ENCODE measurements at places on chromosomes 7 and 10.
A peak's percentile ranks its signal among the peaks of the same experiment; 100 is the strongest.

DNA sequence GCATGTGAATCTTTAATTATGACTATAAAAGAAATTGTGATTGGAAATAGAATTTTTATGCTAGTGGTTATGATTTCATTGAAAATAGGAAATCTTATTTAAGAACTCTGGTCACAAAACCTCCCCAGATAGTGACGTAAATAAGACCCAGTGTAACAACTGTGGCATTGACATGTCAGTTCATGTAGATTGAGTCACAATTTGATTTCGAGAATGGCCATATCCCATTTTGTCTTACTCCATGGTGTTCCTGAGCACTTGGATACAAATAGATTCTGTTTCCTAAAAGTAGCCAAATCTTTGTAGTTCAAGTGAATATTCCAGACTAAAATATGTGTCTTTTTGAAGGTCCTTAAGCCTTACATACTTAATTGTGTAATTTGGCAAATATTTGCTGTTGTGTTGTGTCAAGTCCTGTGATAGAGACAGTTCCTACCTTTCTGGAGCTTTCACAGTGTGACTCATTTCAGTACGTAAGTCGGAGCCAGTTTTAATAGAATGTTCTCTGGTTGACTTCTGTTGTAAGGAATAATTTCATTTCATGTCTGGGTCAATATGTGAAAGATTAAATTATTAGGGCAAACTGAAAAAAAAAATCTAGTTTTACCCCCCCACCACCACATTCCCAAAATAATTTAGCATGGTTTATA, 37.1 kb upstream of the TOMM7 start:
- peak; percentile 78 for DNase-seq

DNA sequence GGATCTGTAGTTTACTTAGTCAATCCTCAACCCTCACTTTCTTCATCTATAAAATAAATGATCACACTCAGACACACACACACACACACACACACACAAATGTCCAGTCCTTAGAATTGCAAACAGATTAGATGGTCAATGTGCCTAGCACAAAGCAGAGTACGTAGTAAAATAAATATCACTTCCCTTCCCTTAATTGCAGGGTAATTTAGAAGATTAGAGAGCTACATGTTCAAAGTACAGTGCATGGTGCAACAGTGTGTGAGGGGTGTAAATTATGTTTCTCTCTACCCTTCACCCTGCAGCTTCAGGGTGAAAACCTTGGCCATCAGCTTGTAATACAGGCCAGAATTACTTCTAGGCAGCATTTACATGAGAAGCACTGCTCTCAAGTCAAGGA, 187.0 kb upstream of the GHITM start:
- DNase-seq = no peak

DNA sequence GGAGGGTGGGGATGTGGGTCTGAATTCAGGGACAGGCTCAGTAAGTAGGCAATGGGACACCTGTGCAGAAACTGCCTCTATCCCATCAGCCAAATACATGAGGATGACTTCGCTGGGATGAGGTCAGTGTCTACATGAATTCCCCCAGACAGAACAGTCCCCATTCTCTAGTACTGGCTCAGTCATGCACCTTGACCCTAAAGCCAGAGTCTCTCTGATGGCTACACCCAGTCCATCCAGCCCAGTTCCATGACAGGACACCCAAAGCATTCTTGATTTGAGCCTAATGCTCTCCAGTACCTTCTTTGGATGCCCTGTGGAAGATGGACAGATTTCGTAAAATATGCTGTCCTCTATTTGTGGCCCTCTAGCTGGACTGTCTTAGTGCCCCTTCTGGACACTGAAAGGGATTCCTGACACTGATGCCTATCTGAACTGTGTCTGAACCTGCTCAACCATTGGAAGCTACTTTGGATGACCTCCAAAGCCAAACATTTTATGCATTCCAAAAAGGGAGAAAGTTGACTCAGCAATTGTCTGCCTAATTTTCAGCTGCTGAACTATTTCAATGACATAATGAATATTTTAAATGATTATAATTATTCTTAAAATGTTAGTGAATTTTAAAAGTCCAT, 14.6 kb downstream of the SFRP4 start:
- peak; percentile 47 for DNase-seq

GRCh38 chr10:81428456-81429134, 446.4 kb upstream of the NRG3 start:
- no peak for DNase-seq

GRCh38 chr7:155881471-155882350, 69.4 kb upstream of the SHH start:
- no peak for DNase-seq

GRCh38 chr7:154431045-154431444, 378.8 kb downstream of the DPP6 start:
- DNase-seq = no peak

- DNase-seq = no peak
These were observed 729.3 kb upstream of the AUTS2 start for GRCh38 chr7:68868978-68869377.

DNA sequence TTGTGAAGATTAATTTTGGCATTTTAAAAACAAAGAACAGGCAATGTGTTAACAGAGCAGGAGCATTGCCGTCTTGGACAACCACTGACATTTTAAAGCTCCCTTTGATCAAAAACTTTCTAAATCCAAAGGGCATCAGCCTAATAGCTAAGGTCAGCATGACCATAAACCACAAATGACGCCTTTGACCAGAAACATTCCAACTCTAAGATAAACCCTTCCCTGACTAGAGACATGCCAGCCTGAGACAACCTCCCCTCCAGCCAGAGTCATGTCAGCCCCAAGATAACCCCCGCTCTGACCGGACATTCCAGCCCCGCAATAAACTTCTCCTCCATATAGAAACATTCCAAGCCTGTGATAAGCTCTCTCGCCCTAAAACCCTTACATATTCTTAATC, 949.4 kb upstream of the POT1 start:
- no peak for DNase-seq

DNA sequence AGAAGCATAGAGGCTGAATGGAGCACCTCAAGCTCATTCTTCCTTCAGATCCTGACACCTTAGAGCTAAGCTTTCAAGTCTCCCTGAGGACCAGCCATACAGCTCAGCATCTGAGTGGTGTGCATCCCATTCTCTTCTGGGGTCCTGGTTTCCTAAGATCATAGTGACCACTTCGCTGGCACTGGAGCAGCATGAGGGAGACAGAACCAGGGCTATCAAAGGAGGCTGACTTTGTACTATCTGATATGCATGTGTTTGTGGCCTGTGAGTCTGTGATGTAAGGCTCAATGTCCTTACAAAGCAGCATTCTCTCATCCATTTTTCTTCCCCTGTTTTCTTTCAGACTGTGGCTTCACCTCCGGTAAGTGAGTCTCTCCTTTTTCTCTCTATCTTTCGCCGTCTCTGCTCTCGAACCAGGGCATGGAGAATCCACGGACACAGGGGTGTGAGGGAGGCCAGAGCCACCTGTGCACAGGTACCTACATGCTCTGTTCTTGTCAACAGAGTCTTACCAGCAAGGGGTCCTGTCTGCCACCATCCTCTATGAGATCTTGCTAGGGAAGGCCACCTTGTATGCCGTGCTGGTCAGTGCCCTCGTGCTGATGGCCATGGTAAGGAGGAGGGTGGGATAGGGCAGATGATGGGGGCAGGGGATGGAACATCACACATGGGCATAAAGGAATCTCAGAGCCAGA, 31.0 kb downstream of the PRSS2 start:
- DNase-seq = no peak

DNA sequence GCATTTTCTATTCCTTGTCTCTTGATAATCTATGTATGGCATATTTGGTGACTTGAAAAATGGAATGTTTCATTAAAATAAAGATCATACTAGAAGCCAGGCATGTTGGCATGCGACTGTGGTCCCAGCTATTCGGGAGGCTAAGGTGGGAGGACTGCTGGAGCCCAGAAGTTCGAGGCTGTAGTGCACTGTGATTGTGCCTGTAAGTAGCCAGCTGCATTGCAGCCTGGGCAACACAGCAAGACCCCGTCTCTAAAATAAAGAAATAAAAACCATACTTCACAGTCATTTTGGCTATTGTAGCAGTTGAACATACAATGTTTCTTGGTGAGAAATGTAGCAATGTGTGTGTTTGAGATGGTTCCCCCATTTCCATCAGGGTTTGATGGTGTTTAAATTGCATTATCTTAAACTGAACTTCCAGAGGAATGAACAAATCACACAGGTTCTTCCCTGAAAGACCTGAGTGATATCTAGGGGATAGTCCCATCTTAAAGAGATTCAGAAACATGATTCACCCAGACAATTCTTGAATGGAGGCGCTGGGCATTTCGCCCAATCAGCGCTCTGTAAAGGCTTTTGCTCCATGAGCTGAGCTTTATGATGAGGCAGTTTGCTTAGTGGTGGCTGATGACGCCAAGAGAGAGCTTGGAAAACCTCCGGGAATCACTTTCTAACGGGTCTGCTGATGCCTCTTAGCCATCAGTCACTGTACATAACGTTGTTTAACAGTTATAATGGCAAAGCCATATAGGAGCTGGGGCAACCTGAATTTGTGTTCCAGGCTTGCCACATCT, 19.4 kb upstream of the BTBD16 start:
- DNase-seq = no peak
